ENCODE measurements at places on chromosomes 5 and 9. TPM values are rescaled to one million over a fixed set of nuclear protein-coding genes. Genes with fewer than 3 reads are reported as not detected.

DNA sequence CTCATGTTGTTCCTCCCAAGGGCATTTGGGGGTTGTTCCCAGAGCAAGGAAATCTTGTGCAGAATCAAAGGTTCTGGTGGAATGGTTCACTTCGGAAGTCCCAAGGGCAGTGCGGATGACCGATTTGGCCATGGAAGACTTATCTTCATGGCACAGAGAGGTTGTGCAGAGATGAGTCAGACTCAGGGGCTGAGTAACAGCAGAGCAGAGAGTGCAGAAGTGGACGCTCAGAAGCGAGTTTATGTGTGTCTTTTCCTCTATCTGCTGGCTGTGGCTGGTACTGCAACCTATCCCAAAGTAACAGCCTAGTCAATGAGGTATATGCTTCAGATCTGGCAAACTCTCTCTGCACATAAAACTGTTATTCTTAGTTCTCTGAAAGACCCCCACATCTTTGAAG, 118.1 kb downstream of the DPYSL3 start:
- DNase-seq, result peak; percentile 36

DNA sequence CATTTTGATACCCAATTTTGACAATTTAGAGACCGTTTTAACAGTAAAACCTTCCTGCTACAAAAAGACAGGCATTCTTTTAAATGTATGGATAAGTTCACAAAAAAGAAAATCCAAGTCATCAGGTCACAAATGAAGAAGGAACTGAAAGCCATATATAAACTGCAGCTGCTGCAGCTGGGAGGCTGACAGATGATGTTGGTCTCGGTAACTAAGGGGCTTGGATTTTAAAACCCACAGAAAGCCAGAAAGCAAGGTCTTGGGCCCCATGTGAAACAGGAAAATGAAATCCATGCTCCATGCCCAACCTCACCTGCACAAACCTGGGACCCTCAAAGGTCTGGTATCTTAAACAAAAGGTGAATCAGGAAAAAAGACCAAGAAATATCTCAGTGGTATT, 15.7 kb upstream of the C5orf34 start:
- no peak for DNase-seq

SUSD3 gene
- 2.6 TPM for total RNA-seq

- DNase-seq, result no peak
These were observed 58.8 kb downstream of the MAN2A1 start for GRCh38 chr5:109748546-109748945.

RAD1 gene
- total RNA-seq, result 17.4 TPM

SOX30 gene
- total RNA-seq, result 0.09 TPM

ARSI gene
- total RNA-seq, result 6.8 TPM

NEUROG1 gene
- total RNA-seq, result not detected

DNA sequence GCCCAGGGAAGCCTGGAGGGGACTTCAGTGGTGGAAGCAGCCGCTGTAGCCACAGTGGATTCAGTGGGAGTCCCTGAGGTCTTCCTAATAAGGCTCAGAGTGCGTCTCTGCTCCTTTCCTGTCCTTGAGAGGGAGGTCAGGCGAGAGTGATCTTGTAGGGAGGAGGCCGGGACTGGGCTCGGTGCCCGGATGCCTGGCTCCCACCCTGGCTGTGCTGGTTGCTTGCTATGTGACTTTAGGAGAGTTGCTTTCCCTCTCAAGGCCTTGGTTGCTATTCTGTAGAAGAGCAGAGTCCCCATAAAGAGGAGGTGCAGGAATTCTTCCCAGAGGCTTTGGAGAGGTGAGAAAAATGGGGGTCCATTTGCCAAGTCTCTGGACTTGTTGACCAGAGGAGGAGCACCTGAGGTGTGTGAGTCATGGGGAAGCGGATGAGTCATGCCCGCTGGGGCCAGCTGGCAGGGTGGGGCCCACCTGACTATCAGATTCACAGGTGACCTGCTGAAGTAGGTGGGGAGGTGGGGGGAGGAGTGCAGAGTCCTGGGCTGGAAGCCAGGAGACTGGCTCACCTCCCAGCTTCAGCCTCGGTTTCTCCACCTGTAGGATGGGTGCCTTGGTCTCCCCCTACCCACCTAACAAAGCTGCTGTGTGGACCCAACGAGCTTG, 13.8 kb downstream of the GSN start:
- DNase-seq, result no peak

KDM4C gene
- total RNA-seq, result 19.0 TPM

LCN1 gene
- total RNA-seq, result not detected

Data from muscle of leg (tissue), 16 donors.